Fibroblast of gingiva (primary cell): ENCODE measurements at places on chromosomes 12 and 14.
A peak's percentile ranks its signal among the peaks of the same experiment; 100 is the strongest.

GRCh38 chr12:12786706-12787601 lies 1.5 kb downstream of the APOLD1 start:
- DNase-seq: peak; percentile 82

DNA sequence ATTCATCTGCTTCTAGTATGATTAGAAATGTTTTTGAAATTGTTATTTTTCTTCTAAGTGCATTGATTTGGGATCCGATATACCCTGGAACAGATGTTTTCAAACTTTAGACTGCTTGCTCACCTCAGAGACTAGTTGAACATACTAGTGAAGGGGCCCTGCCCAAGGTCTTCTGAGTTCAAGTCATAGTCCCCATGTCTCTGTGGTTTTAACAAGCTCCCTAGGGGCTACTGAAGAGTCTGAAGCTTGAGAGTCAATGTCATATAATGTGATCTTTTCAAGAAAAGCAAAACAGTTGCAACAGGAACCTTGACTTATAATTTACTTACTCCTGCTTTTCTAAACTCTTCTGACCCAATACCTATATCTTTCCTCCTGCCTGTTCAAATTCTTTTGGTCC lies 7.5 kb upstream of the UBE2N start:
- no peak for DNase-seq

DNA sequence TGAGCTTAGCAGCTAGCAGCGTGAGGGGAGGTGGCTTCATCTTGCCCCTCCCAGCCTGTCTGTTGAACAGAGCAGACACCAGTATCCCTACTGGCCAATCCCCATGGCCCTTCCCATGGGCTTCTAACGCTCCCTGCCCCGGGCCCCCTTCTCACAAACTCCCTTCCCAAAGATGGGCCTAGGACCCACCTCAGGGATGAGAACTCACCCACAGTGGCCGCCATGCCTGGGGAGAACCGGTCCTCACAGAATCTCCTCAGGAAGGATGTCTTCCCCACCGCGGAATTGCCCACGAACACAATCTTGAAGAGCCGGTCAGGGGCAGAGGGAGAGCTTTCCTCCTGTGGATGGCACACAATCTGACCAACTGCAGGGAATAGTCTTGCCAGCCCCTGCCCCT lies 119.5 kb downstream of the CRACR2A start:
- no peak for DNase-seq

- no peak for DNase-seq
Measured at GRCh38 chr12:19190292-19191031, 60.9 kb downstream of the PLEKHA5 start.

- DNase-seq: peak; percentile 23
Measured at GRCh38 chr14:103801459-103801858, 45.9 kb downstream of the PPP1R13B start.

DNA sequence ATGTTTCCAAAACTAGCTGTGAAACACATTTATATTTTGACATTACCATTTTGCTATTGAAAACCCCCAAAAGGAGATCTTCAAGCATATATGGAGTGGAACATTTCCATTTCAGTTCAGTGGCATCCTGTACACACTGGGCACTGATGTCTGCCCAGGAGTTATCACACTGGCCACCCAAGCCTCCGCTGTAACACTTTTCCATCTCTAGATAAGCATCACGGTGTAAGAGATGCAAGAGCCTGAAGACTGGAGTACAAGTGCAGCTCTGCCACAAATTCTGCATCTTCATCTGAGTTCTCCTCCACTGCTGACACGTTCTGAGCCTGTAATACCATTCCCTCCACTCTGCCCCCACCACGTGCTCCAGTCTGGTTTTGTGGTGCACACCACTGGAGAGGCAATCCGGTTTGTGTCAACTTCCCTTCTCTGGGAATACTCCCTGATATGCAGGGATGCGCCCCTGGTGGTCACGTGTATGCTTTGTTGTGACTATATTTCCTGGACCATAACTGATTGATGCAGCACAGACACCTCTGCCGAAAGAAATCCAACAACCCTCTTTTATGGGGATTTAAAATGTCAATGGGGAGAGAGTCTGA lies 12.7 kb downstream of the SPTLC2 start:
- no peak for DNase-seq

- peak; percentile 2 for DNase-seq
Measured at GRCh38 chr12:65113621-65114035, 7.5 kb downstream of the WIF1 start.

GRCh38 chr14:39446131-39446744 lies 14.0 kb upstream of the FBXO33 start:
- DNase-seq: no peak

- DNase-seq: peak; percentile 50
Measured at GRCh38 chr12:27644158-27644845, 51.9 kb upstream of the REP15 start.

- no peak for DNase-seq
Measured at GRCh38 chr14:68362846-68363245, 430.0 kb downstream of the ZFP36L1 start.

- no peak for DNase-seq
Measured at GRCh38 chr12:57101892-57102695, 9.1 kb downstream of the STAT6 start.

DNA sequence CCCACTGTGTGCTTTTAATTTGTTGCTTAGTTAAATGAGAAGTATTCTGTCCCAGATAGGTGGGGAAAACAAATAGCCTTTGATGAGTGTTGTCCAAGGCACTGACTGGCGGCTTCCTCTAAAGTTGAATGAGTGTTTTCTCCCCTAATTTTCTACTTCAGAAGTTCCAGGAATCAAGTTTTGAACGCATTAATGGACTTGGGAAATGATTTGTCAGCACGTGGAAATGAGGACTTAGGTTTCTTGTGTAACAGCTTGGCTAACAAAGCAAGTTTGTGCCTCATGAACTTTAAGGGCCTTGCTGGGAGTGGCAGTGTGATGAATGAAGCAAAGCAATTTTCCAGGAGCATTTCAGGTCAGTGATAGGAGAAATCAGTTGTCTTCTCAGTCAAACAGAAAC lies 56.9 kb downstream of the LIN52 start:
- peak; percentile 49 for DNase-seq

DNA sequence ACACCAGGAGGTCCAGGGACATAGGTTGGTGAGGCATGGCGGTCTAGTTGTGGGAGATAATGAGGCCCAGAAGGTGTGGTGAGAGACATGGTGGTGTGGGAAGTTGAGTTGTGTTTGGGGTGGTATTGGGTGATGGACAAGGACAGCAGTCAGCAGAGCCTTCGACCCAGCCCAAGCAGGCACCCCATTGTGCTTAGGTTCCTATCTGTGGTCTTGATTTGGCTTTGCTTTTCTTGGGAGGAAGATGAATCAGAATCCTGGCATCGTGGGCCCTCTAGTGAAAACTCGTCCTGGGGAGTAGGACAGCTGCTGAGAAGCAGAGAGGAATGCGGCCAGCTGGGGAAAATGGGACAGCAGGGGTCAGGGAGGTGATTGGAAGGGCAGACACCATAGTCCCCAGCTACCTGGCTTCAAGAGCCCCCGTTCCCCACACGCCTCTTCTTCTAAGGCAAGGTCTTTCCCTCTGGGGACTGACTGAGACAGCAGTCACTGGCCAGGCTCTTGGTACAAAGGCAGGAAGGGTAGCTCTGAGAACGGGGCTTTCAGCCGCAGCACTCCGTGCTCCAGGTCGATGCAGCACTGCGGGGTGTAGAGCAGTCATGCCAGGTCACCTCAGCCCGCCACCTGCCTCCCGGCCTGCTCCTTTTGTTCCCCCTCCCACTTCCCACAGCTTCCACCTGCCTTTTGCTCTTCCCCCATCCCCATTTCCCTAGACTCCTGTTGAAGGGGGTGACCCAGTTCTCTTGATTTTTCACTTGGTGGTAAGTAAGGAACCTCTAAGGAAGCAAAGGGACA lies 7.9 kb downstream of the NRIP2 start:
- no peak for DNase-seq

- no peak for DNase-seq
Measured at GRCh38 chr12:109436188-109436560, 40.9 kb downstream of the KCTD10 start.

DNA sequence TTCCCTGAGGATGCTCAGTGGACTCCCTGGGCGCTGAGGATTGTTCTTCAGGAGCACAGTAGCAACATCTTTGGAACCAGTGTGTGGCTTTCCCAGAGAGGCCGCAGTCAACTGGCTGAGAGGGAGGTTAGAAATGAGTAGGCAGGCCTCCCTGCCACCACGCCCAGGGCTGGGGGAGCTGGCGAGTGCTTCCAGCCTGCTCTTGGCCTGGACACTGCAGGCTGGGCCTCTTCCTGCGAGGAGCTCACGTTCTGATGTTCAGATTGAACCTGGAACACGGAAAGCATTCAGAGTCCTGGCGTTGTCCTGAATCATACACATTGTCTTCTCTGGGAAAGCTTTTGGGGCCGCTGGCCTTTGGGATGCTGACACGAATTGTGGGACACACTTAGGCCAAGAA lies 15.6 kb downstream of the TSPAN9 start:
- no peak for DNase-seq

DNA sequence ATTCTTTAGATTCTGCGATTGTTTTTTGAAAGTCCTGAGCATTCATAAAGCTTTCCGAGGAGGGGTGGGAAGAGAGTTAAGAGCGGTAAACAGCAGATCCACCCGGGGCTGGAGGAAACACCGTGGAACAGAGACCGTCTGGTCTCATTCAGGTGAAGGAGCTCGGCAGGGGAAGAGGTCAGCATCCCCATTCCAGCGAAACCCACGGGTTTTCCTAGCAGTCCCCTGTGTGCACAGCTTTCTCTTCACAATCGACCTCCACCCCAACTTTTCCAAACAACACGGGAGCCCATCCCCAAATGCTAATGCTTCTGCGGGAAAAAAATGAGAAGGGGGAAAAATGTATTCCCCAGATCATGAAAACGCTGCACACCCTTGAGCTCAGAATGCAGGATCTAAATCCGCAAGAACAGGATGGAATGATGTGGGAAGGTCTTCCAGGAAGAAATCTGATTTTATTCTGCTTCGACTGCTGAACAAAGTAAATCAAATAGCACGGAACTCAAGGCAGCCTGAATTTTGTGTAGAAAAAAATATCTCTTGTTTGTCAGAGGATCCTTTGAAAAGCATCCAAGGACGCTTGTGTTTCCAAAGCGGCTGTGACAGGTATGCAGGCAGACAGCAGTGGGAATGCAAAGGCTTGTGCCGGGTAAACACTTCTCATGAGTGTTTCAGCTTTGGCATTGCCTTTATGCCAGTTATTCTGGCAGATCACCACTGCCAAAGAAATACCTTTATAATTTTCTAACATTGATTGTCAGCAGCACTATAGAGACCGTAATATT lies 128.8 kb downstream of the NDUFA12 start:
- DNase-seq: no peak

DNA sequence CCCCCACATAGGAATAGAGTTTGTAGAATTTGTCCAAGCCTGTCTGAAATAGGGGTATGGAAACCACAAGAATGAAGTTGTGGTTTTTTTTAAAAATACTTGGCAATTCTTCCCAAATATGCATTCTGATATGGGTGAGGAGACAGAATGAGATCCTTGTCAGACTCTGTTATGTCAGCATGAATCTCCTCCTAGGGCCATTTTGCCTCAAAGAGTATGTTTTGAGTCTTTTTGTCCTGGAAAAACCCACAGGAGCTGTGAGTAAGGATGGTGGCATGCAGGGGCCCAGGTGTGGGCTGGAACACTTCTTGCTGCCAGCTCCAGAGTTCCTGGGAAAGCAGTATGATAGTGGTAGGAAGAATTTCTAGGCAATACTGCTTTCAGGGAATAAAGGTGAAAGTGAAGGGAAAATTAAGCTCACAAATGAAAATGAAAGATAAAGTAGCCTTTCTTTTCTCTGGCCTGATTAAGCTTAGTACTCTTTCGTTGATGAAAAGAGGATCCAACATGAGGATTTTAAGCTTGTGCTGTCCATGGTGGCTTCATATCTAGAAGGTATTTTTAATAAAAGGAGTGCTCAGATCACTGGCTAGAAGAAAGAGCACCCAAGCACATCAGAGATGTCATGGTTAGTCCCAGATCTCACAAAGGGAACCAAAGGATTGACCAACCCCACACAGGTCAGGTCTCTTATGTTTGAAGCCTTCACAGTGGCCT lies 130.8 kb downstream of the LLPH start:
- no peak for DNase-seq

- peak; percentile 53 for DNase-seq
Measured at GRCh38 chr14:60862283-60862682, 118.6 kb downstream of the TRMT5 start.

- DNase-seq: peak; percentile 51
Measured at GRCh38 chr12:108447168-108447832, 67.8 kb upstream of the FICD start.

GRCh38 chr14:103495854-103496253 lies 26.8 kb downstream of the CKB start:
- no peak for DNase-seq

- peak; percentile 3 for DNase-seq
Measured at GRCh38 chr14:74176400-74176793, 62.9 kb upstream of the VSX2 start.

GRCh38 chr14:75720842-75721498 lies 59.9 kb downstream of the TTLL5 start:
- peak; percentile 72 for DNase-seq

DNA sequence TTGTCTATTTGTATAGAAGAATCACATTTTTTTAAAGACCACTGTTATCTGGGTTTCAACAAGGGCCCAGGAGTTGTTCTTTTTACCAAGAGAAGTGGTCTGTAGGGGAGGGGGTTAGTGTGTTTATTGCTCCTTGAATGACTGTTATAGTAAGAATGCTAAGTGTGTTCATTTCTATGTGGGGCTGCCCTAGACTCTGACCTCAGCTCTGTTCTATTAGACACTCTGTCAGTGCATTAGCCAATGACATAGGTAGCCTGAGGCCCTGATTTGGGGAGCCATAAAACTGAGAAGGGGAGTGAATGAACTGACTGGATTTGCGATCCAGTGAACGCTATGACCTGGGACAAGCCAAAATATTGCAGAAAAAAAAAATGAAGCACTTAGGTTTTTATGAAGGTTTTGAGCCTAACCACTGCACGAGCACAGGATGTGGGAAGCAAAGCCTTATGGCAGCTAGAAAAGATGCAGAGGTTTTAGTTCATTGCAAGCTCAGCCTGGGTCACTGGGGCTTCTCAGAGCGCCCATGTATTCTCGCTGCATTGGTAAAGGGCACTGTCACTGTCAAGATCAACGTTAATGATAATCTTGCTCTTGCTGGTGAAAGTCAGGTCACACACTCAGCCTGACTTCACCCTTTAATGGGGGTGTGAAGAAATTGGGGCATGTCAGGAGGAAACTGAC lies 63.8 kb downstream of the PRKCH start:
- no peak for DNase-seq
